Activated CD8-positive, alpha-beta memory T cell treated with anti-CD3 and anti-CD28 coated beads for 48 hours (primary cell): ENCODE measurements at places on chromosomes 11 and 22.

- no peak for DNase-seq
Observed at GRCh38 chr11:72026090-72026489, 27.4 kb downstream of the IL18BP start.

DNA sequence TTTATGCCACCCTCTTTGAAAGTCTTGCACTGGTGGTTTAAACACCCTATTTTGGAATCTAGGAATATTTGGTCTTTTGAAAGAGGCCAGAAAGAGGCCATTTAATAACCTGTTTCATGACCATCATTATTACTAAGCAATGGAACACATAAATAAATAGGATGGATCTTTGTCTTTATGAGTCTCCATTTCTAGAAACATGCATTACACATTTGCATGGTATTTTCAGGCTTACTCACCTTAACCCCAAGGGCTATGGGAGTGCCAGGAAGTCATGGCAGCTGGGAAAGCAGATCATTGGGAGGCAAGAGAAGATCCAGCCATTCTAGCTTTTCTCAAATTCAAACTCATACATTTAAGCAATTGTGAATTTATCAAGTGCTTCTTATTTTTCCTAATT, 185.8 kb upstream of the POU2AF2 start:
- no peak for DNase-seq

GRCh38 chr11:17748761-17749721, 14.5 kb downstream of the KCNC1 start:
- DNase-seq: no peak

GRCh38 chr22:50307890-50308596, 597 bp upstream of the PLXNB2 start:
- DNase-seq: no peak

DNA sequence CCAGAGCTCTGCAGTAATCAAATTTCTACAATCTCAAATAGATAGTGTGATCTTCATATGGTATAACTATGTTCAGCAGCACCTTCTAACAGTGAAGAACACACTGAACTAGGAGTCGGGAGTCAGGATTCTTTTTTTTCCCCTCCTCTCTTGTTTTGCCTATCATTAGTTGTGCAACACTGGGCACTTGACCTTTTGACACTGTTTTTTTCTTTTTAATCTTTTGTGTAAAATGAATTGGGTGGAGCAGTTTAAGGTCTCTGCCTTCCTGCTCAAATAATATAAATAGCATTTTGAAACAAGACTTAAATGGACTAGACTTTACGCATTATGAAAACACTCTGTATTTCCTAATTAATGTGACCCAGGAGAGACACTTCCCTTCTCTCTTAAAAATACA, 39.7 kb downstream of the CTSC start:
- DNase-seq: no peak

- no peak for DNase-seq
Observed at GRCh38 chr11:10317151-10317755, 12.4 kb downstream of the ADM start.

GRCh38 chr11:32433914-32434355, 1.4 kb downstream of the WT1 start:
- DNase-seq: no peak

DNA sequence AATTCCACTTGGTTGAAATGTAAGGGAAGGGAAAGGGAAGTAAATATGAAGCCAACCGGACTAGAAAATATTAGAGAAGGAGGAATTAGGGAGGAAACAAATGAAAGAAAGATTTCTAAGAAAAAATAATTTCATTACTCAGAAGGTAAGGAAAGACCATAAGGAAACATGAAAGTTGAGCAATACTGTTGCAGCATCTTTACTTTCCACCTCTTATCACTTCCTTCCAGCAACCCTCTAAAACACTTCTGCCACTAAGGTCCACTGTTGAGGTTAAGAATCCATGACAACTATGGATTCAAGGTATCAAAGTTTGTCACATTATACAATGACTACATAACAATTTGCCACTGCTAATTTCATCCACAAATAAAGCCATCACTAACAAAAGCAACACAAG, 308.6 kb downstream of the DLG2 start:
- no peak for DNase-seq

GRCh38 chr11:9070749-9071491, 20.5 kb downstream of the SCUBE2 start:
- no peak for DNase-seq

DNA sequence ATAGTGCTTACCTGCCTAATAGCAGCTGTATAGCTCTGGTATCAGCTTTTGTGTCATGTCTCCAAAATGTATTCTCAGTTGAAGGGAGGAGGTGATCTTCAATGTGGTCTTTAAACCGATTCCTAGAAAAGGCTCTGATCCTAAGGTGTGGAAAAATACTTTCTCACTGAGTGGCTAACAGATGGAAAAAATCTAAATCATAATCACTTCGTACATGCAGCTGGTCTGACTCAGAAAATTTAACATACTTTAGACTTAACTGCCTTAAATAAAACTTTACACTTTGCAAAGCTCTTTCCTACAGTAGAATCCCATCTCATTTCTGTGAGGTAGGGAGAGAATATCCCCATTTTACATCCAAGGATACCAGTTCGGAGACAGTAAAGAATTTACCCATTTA, 38.0 kb downstream of the C2CD3 start:
- DNase-seq: no peak
